Fibroblast of gingiva (primary cell): ENCODE measurements at places on chromosomes 6 and 20.

DNA sequence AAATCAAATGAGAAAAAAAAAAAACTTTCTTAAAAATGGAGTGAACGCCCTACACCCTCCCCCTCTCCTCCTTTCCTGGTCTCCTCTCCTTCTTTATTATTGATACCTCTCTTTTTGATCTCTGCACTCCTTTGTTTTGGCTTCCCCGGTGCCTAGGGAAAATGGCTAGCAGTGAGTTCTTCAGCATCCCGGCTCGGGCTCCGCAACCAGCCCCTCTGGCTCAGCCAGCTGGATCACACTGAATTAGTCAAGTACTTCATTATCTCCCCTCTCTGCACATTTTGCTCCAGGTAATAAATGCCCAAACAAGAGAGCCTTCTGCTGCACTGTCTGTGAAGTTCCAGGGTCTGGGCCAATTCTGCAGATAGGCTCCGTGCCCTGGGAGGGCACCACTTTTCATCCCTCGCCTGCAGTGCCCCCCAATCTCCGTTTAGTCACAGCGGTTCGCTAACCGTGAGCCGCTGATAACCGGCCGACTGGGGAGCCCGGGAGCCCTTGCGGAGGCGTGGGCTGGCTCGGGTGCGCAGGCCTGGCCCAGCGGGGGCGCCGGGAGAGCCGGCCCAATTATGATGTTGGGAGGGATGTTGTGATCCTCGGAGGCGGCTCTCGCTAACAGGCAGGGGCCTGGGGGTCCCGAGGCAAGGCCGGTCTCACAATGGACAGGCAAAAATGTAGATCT lies 301.9 kb downstream of the TFAP2A start:
- DNase-seq, result no peak

- no peak for DNase-seq
These were observed 3.9 kb downstream of the SPEF1 start for GRCh38 chr20:3777381-3777715.

GRCh38 chr6:128131036-128131435 lies 230.2 kb upstream of the THEMIS start:
- no peak for DNase-seq

GRCh38 chr20:33531047-33531877 lies 41.4 kb downstream of the CBFA2T2 start:
- DNase-seq, result peak; percentile 66

GRCh38 chr20:25036331-25036936 lies 21.5 kb downstream of the ACSS1 start:
- no peak for DNase-seq

DNA sequence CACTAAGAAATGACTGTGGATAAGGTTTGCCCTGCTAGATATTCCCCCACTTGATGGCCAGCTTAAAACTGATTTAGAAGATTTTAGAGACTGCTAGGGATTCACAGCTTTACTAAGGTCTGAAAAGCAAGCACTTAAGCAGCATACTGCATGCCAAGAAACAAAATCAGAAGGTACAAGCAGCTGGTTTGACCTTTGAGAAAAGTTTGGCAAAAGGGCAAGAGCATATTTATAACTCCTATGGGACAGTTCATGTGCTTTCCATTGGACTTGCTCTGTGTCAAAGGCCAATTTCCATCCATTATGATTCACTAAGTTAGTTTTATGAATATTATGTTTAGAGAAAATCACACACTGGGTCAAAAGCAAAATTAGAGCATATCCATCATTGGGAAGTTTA lies 402.8 kb downstream of the PKHD1 start:
- DNase-seq, result peak; percentile 72

- DNase-seq, result no peak
These were observed 15.0 kb downstream of the SPAG4 start for GRCh38 chr20:35630636-35631035.

DNA sequence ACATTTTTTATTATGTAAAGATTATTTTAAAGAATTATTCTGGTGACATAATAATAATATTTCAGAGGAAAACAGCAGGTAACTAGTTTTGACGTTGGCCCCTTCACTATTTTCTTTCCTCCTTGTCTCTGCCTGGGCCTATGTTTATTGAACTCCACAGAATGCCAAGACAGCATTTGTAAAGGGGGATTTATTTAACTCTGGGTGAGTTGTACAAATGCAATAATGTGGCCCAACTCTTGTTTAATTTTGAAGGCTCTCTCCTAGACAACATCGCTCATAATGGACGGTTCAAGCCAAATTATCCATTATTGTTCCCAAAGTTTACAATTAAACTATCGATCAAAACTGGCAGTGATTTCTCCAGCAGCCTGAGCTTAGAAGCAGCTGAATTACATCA lies 374.3 kb upstream of the SLC35B3 start:
- no peak for DNase-seq

DNA sequence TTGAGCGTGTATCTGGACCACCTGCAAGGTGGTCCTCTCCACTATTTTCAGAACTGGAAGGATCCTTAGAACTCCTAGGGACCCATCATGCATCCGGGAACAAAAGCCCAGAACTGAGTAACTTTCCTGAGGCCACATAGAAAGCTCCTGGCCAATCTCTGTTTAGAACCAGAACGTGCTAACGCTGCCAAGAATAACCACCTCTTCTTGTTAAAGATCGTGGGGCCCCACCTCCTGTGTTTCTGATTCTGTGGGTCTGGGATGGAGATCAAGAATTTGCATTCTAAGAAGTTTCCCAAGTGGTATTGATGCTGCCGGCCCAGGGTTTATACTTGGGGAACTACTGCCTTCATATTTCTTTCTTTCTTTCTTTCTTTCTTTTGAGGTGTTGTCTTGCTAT lies 13.3 kb downstream of the CD40 start:
- peak; percentile 37 for DNase-seq

GRCh38 chr6:145214570-145214969 lies 520.8 kb downstream of the EPM2A start:
- peak; percentile 18 for DNase-seq

GRCh38 chr6:135018052-135018451 lies 36.6 kb downstream of the HBS1L start:
- DNase-seq, result no peak

DNA sequence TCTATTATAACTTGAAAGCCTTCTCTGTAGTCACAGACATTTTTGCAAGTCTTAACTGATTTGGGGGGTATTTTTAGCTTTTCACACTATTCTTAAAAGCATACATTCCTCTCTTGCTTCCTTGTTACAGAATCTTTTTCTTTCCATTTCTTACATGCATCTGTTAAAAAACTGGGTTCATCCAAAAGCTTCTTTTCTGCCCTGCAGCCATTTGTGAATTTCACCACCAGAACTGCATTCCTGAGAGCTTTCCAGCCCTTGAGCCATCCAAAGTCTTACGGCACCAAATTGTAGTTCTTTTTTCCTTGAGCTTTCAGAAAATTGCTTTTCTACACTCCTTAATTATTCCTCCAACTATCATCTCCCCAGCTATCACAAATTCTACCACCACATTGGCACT lies 19.7 kb upstream of the GSTA4 start:
- DNase-seq, result peak; percentile 75

DNA sequence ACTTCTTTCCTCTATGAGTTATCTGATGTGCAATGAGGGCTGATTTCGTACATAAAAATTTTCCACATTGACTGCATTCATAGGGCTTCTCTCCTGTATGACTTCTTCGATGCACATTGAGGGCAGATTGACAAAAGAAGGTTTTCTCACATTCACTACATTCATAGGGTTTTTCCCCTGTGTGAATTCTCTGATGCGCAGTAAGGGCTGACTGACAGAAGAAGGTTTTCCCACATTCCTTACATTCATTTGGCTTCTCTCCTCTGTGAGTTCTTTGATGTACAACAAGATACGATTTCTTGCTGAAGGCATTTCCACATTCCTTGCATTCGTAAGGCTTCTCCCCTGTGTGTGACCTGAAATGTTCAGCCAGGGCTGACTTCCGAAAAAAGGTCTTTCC lies 11.4 kb downstream of the ZNF334 start:
- no peak for DNase-seq

DNA sequence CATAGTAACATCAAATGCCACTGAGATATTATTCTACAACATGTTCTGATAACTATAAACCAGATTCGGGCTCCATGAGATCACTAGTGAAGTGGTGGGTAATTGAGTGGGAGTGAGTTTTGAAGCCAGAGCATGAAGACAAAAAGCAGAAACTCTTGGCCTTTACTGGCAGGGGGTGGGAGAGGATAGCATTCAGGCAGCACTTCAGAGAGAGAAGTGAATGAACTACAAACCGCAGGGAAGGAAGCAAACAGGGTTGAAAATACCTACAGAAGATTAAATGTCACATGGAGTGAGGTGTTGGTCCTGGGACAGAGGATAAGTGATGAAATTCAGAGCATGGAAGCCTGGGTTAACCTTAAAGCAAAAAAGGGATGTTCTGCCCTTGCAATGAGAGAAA lies 250.0 kb downstream of the EPM2A start:
- no peak for DNase-seq

- no peak for DNase-seq
These were observed 131.9 kb upstream of the BACH2 start for GRCh38 chr6:90428514-90428913.

DNA sequence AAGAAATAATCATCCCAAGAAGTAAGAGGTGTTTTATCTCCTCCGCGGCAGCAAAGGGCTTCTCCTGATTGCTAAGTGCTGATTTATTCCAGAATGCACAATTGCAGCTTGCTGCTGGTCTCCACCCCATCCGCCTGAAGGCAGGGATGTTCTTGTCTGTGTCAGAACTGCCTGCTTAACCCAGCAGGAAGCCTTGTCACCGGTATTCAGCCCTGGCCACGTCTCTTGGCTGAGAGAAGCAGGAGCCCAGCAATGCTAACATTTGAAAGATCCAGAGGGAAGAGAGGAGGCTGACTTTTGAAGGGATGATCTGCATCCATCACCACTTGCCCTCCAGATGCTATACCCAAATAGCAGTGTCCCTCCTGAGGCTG lies 4.2 kb downstream of the SCML4 start:
- DNase-seq, result no peak

DNA sequence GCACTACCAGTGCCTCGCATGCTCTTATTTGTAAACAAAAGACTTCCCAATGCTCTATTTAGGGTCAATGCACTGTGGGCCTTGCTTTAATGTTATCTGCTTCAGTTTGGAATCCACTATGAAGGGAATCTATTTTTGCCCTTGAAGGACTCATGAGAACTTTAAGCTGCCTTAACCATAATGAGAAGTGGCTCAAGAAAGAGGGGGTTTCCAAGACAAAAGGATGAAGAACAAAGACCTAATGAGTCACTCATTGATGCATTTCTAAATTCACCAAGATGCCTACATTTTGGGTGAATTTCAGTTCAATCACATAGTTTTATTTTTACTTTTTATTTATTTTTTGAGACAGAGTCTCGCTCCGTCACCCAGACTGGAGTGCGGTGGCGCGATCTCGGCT lies 228.2 kb downstream of the LY86 start:
- DNase-seq, result no peak

DNA sequence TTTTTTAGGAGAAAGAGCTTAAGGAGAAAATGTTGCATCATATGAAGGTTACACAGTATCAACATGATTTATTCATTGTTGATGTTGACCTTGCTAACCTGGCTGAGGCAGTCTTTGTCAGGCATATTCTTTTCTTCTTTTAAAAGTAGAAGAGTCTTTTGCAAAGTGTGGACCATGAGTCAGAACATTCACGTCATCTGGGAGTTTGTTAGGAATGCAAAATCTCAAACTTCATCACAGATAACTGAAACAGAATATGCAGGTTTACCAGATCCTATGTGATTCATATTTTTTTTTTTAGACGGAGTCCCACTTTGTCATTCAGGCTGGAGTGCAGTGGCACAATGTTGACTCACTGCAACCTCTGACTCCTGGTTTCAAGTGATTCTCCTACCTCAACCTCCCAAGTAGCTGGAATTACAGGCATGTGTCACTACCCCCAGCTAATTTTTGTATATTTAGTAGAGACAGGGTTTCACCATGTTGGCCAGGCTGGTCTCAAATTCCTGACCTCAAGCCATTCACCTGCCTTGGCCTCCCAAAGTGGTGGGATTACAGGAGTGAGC lies 530.4 kb upstream of the BTBD3 start:
- peak; percentile 36 for DNase-seq

- DNase-seq, result no peak
These were observed 91.6 kb downstream of the TFAP2C start for GRCh38 chr20:56720620-56721213.

- DNase-seq, result peak; percentile 90
These were observed 62.0 kb upstream of the CD93 start for GRCh38 chr20:23147964-23148730.

DNA sequence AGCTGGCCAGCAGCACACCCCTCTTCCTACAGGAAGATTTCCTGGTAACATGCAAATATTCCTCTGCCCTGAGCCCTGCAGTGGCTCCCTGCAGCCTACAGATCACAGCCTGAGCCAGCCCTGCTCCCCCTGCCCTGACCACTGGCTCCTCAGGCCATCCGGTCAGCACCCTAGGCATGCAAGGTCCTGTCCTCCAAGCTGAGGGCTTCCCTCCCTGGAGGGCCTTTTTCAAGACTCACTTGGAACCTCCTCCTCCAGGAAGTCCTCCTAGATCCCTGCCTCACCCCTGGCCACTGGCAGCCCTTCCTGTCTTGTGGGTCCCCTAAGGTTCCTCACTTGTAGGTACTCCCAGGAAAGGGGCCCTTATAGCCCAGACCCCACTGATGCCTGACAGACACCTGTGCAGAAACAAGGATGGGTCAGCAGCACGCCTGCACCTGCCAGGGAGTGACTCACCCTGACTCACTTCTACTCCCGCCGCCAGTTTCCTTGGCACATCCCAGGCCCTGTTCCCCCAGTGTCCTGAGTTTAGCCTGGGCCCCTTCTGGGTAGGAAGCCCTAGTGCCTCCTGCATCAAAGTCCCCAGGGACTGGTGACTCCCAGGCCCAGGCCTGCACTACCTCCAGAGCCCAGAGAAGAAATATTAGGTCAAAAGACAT lies 3.2 kb downstream of the SLC4A11 start:
- no peak for DNase-seq

GRCh38 chr20:38125157-38126056 lies 39.7 kb downstream of the TGM2 start:
- no peak for DNase-seq
